ENCODE measurements at places on chromosomes 16 and 17. TPM values are rescaled to one million over a fixed set of nuclear protein-coding genes. Genes with fewer than 3 reads are reported as not detected.

Gene DOK4
- 12.9 TPM for polyA plus RNA-seq

Gene SLC47A2
- not detected for polyA plus RNA-seq

Gene NAGPA
- 7.5 TPM for polyA plus RNA-seq

Gene HS3ST3A1
- 6.1 TPM for polyA plus RNA-seq

Gene TPSAB1
- not detected for polyA plus RNA-seq

Gene FAM20A
- polyA plus RNA-seq = 1.2 TPM

Gene PTGES3L
- polyA plus RNA-seq = 2.0 TPM

Gene ALOX15
- polyA plus RNA-seq = 1.2 TPM

Gene LRRC75A
- polyA plus RNA-seq = 5.2 TPM

Gene TNK1
- 6.1 TPM for polyA plus RNA-seq

Gene BCL6B
- 3.3 TPM for polyA plus RNA-seq
